Umbilical cord (tissue), 2 donors: ENCODE measurements at places on chromosomes 7 and 10.

DNA sequence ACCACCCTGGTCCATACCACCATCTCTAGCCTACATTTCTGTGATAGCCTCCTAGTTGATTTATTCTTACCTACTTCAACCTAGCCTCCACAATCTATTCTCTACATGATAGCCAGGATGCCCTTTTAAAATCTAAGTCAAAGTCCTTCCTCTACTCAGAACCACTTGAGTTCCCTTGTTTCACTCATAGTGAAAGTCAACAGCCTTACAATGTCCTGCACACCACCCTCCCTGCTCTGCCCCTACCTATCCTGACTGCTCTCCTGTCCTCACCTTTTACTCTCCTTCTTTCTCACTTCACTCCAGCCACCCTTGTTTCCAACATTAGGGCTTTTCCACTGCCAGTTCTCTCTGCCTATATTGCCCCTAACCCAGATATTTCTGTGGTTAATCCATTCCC lies 146.7 kb downstream of the GRM3 start:
- DNase-seq: no peak

DNA sequence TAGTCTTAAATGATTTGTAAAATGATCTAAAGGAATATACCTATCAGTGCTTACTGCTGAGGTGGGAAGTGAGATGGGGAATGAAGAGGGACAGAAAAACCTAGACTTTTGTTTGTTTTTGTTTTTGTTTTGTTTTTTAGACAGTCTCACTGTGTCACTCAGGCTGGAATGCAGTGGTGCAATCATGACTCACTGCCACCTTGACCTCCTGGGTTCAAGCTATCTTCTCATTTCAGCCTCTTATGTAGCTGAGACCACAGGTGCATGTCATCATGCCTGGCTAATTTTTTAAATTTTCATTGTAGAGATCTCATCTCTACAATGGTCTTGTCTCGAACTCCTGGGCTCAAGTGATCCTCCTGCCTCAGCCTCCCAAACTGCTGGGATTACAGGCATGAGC lies 116.4 kb upstream of the SEM1 start:
- no peak for DNase-seq

GRCh38 chr10:5349362-5349761 lies 15.4 kb upstream of the UCN3 start:
- DNase-seq: no peak

- DNase-seq: no peak
Measured at GRCh38 chr7:32037650-32038198, 32.5 kb downstream of the PDE1C start.

DNA sequence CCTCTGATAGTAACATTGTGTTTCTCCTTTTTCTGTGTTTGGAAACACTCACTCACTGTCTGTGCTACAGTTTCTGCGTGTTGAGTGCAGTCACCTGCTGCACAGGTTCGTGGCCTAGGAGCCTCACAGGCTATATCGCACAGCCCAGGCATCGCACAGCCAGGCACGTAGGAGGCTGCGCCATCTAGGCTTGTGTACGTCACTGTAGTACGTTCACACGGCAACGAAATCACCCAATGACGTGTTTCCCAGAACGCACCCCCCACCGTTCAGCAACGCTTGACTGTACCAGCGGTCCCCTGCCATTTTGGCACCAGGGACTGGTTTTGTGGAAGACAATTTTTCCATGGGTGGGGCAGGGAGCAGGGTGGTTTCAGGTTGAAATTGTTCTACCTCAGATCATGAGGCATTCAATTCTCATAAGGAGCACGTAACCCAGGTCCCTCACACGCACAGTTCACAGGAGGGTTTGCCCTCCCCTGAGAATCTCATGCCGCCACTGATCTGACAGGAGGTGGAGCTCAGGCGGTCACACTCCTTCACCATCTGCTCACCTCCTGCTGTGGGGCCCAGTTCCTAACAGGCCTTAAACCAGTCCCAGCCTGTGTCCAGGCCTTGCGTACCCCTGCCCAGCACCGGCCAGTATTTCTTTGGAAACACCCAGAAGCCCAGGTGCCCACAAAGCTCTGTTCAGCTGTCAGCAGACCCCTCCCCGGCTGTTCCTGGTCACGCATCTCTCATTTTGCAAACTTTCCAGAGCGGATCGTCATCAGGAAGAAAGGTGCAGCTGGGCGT lies 23.2 kb upstream of the PRKAR1B start:
- DNase-seq: no peak
